K562 (cell line): ENCODE measurements at places on chromosomes 3 and 15.

DNA sequence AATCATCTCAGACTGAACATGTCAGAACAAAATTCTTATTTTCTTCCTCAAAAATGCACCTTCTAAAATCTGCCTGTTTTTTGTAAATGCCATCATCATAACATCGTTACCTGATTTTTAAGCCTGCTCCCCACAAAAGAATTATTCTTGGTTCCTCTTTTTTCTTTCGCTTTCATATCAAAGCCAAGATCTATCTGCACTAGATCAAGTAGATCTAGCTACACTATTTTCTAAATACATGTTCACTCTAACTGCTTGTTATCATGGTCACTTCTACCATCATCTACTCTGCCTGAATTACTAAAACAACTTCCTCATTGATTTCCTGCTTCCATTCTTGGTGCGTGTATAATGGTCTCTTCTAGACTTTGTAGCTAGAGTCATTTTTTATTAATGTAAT lies 217.7 kb downstream of the ARPP21 start:
- no peak for DNase-seq
- H3K27ac ChIP-seq = no peak overlapping the region
- H3K4me1 ChIP-seq = no peaks in the 10 kb centered on the region
- H3K36me3 ChIP-seq = no peaks in the 10 kb centered on the region
- H3K4me3 ChIP-seq = no peak overlapping the region

DNA sequence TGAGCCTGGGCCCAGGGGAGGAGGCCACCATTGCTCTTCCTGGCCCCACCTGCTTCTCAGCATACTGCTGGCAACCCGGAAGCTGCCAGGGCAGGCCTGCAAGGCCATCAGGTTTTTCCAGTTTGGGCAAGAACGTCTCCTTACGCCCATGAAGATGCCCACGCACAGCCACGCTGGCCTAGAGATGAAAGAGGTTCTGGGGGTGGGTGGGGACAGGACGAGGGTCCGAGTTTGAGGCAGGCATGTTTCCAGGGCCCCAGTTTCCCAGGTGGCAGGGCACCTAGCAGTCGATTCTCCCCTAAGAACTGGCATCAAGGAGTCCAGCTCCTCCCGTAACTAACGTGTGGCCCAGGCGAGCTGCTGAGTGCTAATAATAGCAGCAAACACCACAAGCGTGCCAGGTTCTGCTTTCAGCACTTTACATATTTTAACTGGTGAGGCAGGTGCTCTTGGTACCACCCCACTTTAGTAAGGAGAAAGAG lies 45.8 kb downstream of the ZNF710 start:
- H3K36me3 ChIP-seq = no peaks in the 10 kb centered on the region
- no peaks in the 10 kb centered on the region for H3K27me3 ChIP-seq
- H3K27ac ChIP-seq = no peak overlapping the region

GRCh38 chr15:88337993-88338392 lies 81.5 kb upstream of the NTRK3 start:
- H3K27ac ChIP-seq = no peak overlapping the region
- no peaks in the 10 kb centered on the region for H3K4me1 ChIP-seq
- H3K27me3 ChIP-seq = no peaks in the 10 kb centered on the region

DNA sequence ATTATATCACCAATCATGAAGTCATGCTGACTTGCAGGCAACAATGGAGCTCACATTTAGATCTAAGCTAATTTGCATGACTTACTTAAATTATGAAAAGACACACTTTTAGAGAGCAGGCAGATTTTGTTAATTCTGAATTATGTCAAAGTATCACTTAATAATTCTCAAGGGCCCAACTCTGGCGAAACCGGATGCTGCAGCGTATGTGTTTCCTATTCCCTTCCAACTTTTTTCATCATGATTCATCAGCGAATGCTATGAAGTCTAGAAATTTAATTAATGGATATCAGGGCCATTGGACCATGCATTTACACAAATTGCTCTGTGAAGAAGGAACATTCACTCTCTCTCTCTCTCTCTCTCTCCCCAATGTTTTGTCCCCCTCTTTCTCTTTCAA lies 63.5 kb upstream of the GOLGA8A start:
- DNase-seq = no peak
- H3K36me3 ChIP-seq = no peaks in the 10 kb centered on the region
- no peak overlapping the region for H3K27ac ChIP-seq

DNA sequence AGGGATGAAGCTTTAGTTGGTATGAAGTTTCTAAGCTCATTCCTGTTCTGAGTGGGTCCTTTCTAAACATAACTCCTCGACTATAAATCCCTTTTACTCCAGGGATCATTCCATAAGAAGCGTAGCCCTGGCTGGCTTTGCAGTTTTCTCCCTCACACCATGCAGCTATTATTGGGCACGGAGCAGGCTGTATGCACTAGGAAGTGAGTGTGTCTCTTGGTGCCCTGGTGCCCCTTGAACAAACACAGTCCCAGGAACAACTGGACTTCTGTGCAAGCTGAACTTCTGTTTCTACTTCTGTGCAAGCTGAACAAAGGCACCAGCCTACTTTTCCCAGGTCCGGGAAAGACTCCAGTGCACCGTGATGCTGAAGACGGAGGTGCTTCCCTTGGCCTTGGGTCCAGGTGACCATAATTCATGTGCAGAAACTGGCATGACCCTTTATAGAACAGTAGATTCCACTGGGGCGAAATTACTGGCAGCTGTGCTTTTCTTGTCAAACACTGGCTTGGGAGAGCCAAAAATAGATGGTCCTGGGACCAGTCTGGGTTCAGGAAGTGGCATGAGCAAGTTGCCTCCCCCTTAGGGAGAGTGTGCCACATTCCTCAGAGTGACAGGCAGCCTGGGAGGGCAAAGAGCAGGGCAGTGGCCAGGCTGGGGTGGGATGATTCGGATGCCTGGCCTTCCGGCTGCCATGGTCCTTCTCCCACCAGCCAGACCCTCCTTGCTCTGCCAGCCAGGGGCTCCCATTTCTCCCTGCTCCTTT lies 127.2 kb downstream of the SLCO3A1 start:
- no peak overlapping the region for H3K27ac ChIP-seq
- no peak overlapping the region for H3K4me3 ChIP-seq
- no peaks in the 10 kb centered on the region for H3K27me3 ChIP-seq
- no peak for DNase-seq
- no peaks in the 10 kb centered on the region for H3K4me1 ChIP-seq

- no peaks in the 10 kb centered on the region for H3K27me3 ChIP-seq
- H3K27ac ChIP-seq = no peak overlapping the region
- no peak overlapping the region for H3K4me3 ChIP-seq
- H3K4me1 ChIP-seq = peaks cover 16% of the 10 kb centered on the region
- DNase-seq = no peak
These were observed 7.4 kb downstream of the GLB1 start for GRCh38 chr3:33089515-33089914.

GRCh38 chr3:49650177-49650576 lies 24.0 kb upstream of the APEH start:
- peaks cover 26% of the 10 kb centered on the region for H3K4me1 ChIP-seq
- H3K27me3 ChIP-seq = no peaks in the 10 kb centered on the region
- H3K4me3 ChIP-seq = no peak overlapping the region
- no peaks in the 10 kb centered on the region for H3K36me3 ChIP-seq

DNA sequence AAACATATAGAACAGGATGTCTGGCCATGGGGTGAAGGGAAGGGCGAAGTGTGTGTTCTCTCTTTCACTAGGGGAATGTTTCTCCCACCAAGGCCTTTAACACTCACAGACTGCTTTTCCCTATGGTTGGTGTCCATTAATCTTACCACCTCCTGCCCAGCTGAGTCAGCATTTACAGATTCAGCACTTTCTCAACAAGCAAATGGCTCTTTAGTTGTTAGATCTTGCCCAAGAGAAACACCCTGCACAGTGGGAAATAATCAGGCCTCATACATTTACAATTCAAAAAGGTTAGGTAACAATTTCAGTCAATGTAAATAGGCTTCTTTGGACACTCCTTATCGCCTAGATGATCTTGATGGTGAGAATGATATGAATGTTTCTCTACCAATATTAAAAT lies 418.2 kb downstream of the EPHA3 start:
- no peaks in the 10 kb centered on the region for H3K27me3 ChIP-seq
- DNase-seq = no peak
- H3K27ac ChIP-seq = no peak overlapping the region
- no peaks in the 10 kb centered on the region for H3K4me1 ChIP-seq

DNA sequence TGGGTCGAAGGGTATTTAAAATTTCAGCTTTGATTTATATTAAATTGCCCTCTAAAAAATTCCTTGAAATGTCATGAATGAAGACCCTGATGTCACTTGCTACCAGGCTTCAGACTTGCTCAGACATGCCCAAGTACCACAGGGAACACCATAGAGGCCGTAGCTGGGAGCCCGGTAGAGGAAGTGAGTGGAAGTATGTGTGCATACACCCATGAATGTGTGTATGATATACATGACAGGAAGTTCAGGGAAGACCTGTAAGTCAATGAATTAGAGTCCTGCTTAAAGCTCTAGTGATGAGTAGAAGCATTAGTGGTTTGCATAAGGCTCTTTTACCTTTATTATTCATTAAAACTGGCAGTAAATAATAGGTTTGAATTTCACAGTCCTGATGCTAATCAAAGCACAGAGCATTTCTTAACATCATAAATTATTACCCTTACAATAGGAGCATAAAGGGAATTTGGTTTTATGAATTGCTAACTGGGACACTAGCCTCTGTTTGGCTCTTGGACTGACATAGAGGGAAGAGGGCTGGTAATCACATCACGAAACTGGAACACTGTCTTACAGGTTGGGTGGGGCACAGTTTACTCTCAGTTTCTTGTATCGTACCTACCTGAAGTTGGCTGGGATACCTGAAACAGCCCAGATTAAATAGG lies 144.4 kb downstream of the CHST2 start:
- no peaks in the 10 kb centered on the region for H3K27me3 ChIP-seq
- no peak for DNase-seq
- H3K4me1 ChIP-seq = no peaks in the 10 kb centered on the region

- H3K4me1 ChIP-seq = no peaks in the 10 kb centered on the region
- H3K27ac ChIP-seq = no peak overlapping the region
- no peaks in the 10 kb centered on the region for H3K27me3 ChIP-seq
- no peaks in the 10 kb centered on the region for H3K36me3 ChIP-seq
These were observed 241.6 kb upstream of the AZI2 start for GRCh38 chr3:28590216-28590615.

DNA sequence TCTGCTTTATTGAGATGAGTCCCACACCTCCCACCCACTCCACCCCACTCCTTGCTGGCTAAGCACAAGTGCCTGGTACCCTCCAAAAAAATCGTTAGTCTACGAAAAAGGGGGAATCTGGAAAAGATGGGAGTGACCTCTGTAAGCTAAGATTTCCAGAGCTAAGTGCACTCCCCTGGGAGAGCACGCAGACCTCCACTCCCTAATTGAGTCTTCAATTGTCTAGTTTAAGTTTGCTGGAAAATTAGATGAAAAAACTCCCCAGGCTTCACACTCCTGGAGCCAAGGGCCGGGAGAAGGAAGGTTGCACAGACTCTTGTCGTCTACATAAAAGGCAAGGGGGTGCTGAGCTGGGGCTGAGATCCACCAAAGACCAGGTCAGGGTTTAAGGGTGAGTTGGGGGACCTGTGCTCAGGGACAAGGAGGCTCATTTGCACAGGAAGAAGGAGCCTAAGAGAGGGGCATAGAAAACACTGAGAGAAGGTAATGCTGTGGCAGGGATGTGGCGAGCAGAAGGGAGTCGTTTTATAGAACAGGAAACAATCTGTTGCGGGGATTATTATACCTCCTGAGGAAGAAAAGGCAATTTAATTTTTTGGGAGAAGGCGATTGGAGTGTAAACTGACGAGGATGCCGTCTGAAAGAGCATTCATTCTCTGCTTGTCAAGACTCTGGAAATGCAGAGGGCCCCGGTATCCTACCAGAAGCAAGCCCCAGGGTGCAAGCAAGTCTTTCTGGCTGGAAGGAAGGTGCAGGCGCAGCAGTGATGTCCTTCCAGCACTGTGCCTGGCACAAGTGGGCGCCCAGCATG lies 126.5 kb upstream of the DLG1 start:
- no peak for DNase-seq
- no peak overlapping the region for H3K4me3 ChIP-seq
- no peak overlapping the region for H3K27ac ChIP-seq

DNA sequence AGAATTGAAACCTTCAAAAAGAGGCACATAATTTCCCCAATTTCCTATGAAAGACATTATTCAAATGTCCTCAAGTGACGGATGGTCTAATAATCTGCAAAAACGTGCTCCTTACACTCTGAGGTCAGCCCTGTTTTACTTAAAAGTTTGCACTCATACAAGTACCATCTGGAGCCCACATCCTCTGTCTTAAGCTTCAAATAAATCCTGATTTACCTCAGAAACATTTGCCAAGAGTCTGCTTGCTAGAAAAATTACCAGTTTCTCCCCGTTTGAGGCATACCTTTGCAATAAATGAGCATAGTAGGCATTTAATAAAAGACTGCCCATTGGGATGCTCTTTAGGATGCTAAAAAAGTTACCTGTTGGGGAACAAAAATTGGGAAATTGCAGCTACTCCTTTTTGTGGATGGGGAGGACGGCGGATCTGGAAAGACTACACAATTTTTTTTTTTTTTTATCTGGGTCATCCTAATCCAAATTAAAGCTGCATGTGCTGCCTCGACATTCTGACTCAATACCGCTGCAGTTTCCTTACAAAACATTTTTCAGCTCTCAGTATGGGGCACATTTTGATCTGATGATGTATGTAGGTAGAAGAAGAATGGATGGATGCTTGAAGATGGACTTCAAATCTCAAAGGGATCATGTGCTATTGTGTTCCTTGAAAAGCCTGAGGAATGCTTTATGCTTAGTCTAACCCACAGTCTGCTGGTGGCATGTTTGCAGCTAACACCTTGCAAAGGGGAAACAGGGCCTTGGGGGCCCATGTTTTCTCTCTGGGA lies 233.7 kb upstream of the ADAMTS9 start:
- no peak overlapping the region for H3K4me3 ChIP-seq
- H3K27me3 ChIP-seq = no peaks in the 10 kb centered on the region
- H3K36me3 ChIP-seq = no peaks in the 10 kb centered on the region
- no peak overlapping the region for H3K27ac ChIP-seq
- no peak for DNase-seq

DNA sequence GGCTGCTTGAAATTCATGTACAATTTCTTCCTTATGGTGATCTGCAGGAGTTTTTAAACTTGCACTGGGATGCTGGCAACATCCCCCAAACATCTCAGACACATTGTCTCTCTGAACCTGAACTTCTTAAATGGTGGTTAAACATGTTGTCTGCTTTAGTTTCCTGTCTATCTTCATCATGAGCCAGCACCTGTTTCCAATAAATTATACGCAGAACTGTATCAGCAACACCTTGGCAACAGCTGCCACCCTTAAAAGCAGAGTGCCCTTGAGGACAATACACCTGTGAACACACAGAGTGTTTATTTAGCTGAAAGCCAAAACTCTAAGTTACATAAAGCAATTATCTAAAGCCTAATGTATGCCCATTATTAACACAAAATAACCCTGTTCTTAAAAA lies 242.9 kb downstream of the WNT5A start:
- no peak overlapping the region for H3K27ac ChIP-seq
- no peaks in the 10 kb centered on the region for H3K4me1 ChIP-seq
